ENCODE measurements at places on chromosomes 7 and 10.

DNA sequence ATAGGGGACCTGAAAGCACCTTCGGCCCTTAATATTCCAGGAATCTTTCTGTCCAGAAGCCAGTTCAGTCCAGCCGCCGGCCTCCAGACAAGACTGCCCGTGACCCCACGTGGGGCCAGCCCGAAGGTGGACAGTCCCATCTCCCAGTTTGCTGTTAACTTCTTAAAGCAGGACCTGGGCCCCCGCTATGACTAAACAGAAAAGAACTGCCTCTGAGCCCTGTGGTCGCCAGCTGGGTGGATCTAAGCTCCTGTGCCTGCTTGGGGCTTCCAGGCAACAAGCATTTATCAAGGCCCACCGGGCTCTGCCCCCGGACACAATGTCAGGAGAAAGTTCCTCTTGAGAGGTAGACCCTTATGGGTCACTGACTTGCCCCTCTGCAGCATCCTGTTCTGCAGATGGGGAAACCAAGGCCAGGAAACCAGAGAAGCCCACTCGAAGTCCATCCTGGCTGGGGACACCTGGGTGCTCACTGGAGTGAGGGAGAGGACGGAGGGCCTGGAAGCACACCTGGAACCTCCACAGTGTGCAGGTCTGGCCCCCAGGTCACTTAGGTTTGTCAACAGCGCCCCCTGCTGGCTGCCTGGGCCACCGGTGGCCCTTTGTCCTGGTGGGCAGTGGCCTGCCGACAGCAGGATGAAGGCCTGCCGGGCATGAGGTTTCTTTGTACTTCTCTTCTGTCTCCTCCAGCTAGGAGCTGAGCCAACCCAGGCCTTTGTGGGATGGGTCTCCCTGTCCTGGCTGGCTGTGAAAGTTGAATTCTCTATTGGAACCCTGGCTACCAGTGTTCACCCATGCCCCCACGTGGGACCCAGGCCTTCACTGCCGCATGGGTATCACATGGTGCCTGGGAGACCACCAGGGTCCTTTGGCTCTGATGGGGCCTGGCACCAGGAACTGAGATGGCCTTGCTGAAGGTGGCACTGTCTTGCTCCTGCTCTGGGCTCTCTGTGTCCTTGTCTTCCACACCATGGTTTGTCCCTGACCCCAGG lies 128.0 kb downstream of the ZMIZ1 start:
- peak; percentile 64 for DNase-seq

DNA sequence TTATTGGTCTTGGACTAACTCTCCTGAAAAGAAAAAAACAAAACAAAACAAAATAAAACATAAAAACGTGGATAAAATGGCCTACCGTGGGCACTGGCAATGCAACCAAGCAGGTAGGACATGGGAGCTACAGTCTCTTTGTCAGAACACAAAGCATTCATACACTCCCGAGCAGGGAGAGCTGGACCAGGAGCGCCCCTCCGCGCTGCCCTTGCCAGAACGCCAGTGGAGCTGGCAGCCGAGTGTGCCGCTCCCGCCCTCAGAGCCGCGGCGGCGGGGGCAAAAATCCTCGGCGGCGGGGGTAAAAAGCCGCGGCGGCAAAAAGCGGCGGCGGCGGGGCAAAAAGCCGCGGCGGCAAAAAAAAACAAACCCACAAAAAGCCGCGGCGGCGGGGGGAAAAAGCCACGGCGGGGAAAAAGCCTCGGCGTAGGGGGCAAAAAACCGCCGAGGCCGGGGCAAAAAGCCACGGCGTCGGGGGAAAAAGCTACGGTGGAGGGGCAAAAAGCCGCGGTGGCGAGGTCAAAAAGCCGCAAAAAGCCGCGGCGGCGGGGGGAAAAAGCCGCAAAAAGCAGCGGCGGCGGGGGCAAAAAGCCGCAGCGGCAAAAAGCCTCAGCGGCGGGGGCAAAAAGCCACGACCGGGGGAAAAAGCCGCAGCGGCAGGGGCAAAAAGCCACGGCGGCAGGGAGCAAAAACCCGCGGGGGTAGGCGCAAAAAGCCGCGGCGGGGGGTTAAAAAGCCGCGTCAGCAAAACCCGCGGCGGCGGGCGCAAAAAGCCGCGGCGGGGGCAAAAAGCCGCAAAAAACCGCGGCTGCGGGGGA lies 418.1 kb downstream of the ZNF716 start:
- peak; percentile 48 for DNase-seq

DNA sequence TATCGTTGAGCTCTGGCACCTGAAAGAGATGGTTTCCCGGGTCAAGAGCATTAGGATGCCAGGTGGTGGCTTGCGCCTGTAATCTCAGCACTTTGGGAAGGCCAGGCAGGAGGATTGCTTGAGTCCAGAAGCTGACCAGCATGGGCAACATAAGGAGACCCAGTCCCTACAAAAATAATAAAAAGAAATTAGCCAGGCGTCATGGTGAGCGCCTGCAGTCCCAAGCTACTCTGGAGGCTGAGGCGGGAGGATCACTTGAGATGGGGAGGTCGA lies 6.1 kb upstream of the KCP start:
- no peak for DNase-seq

DNA sequence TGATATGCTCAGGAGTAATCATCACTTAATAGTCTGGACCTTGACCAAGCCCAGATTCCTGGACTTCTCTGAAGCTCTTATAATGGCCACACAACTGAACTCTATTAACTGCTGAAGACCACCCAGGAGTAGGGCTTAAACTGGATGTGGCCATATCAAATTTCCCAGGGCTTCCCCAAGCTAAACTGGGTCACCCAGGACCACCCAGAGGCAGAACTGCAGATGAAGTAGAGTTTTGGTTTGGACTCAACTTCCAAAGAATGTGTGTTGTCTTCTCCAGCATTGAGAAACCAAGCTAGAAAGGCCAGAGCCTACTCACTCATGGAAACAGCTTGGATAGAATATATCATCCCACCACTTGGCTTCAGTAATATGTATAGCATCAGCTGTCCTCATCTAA lies 358.2 kb upstream of the MEOX2 start:
- no peak for DNase-seq

DNA sequence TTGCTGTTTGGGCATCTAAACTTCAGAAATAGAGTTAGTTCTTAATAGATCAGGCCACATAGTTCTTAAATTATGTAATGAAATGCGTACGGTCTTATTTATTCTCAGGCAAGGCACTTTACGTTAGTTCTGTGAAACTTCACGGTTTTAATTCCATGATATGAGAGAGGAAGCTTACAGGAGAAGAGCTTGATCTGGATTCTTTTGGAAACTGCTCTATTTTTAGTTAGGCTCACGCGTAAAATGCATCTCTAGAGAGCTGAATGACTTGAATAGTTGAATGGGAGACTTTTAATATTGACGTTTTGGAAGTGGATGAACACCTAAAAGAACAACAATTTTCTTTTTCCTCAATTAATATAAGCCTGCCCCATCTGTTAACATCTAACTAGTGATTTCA lies 71.1 kb downstream of the PRKG1 start:
- DNase-seq: no peak

- DNase-seq: no peak
Measured at GRCh38 chr7:155847821-155848435, 35.7 kb upstream of the SHH start.

DNA sequence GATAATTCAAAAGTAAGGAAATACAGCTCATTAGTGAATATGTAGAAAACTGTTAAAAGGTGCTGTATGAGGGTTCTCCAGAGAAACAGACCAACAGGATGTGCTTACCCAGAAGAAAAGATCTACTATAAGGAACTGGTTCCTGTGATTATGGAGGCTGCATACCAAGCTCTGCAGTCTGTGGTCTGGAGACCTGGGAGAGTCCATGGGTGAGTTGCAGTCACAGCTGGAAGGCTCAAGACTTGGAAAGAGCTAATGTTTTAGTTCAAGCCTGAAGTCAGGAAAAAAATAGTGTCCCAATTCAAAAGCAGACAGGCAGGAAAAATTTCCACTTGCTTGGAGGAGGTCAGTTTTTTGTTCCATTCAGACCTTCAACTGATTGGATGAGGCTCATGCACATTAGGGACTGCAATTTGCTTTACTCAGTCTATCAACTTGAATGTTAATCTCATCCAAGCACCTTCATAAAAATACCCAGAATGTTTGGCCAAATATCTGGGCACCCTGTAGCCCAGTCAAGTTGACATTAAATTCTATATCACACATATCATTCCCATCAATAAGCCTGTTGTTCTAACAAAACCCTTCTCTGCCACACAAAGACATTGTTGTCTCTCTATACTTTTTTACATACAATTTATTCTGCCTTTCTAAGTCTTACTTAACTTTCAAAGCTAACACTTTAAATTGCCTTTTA lies 197.9 kb upstream of the KLF6 start:
- DNase-seq: no peak

DNA sequence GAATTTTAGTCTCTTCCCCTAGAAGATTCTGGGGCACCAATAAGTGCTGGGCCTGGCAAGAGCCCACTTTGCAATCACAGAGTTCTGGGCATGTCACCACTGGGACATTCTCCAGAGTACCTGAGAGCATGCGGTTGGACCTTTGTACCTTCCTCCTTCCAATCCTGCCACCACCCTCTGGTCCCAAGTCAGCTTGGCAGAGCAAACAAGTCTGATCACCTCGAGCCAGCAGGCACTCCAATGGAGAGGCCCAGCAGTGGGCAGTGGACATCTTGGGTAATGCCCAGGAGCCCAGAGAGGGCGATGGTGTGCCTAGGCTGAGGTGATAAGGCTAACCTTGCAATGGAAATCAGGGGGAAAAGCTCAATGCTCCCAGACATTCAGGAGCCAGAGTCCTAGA lies 43.4 kb downstream of the SH3PXD2A start:
- no peak for DNase-seq

All from KBM-7 (cell line).